ENCODE measurements at places on chromosomes 5 and 9.

DNA sequence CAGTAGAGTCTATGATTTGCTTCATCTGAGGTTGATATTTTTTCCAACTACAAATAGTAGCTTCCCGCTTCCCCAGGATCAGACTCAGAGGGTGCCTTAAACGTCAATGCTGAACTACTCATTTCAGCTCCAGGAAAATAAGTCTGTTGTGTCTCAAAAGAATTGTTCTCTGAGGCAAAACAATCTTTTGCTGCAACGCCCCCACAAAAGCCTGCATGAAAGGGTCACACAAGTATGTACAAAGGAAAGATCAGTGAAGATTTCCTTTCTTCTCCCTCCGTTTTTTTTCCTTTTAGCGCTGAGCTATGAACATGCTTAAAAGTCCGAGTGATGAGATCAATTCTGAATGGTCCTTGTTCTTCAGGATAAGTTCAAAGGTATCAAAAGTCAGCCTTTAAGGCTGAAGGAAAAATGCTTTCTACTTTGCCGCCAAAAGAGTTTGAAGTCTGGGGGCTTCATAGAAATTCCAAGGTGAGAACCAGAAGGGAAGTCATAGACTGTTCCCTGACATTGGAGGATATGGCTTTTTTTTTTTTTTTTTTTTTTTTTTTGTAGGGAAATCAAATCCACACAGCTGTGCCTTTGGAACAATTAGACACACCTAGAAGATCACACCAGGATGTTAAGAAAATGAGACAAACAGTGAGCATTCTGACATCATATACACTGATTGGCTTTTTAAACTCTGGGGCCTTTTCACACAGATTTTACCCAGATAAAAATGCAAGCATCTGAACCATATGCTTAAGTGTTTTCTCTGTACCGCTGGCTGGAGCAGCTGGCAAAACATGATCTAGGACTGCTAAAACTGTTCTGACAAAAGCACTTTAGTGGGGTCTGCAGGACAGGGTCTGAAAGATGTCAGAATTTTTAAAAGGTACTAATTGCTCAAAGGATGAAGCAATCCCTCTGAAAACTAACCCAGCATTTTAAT is 329.3 kb downstream of the ENC1 start:
- DNase-seq, result no peak

DNA sequence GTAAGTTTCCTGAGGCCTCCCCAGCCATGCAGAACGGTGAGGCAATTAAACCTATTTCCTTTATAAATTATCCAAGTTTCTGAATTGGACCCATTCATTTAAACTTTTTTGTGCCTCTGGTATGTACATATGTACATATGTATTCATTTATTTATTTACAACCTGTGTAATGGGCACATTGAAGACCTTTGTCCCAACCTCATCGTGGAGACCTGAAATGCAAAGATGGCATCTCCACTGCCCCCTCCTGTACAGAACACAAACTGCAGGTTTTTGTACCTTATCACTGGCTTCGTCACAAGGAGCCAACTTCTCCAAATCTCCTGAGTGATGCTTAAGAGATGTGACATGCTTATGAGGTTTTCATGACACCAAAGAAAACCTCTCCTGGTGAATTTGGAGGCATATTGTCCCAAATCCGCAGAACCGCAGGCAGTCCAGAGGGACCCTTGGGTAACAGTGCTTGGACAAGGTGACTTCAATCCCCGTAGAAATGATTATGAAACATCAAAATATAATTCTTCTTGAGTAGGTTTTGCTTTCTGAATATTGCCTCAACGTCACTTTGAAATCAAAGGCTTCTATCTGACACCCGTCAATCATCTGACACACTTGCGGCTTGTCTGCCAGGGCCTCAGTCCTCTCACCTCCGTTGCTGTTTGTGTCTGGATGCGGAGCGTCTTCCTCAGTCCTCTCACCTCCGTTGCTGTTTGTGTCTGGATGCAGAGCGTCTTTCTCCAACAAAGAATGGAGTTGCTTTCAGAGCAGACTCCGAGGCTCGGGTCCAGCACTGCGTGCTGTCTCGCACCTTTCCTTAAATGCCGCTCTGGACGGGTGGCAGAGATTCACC is 135.0 kb upstream of the IRX4 start:
- no peak for DNase-seq

- no peak for DNase-seq
Observed at GRCh38 chr9:14316602-14317300, 2.8 kb upstream of the NFIB start.

DNA sequence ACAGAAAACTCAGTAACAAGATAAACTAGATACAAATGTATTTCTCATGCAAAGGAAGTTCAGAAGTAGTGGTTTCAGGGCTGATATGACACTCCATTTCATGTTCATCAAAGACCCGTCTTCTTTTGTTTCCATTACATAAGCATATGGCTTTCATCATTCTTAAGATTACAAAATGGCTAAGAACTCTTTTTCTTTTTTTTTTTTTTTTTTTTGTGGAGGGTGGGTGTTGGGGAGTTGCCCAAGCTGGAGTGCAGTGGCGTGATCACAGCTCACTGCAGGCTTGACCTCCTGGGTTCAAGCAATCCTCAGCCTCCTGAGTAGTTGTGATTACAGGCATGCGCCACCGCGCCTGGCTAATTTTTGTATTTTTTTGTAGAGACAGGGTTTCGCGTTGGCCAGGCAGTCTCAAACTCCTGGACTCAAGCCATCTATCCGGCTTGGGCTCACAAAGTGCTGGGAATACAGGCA is 22.0 kb upstream of the PTBP3 start:
- no peak for DNase-seq

GRCh38 chr9:87233899-87234455 is 263.7 kb upstream of the DAPK1 start:
- no peak for DNase-seq

GRCh38 chr9:79166005-79166404 is 405.8 kb upstream of the TLE4 start:
- DNase-seq, result peak; percentile 29

DNA sequence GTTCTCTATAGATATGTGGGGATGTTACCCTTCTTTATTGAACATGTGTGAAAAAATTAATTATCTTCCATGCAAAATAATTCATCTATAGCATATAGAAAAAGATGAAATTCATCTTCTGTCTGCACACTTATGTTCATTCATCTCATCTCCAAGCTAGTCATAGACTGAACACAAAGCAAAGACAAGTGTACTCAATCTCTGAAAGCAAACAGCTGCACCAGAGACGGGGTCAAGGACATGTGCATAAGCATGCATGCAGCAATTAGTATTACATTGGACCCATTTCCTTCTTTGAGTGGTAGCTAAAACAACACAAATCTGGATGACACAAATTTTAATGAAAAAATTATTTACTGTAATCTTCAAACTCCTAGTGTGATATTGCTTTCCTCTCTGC is 547.0 kb upstream of the COX7C start:
- no peak for DNase-seq

GRCh38 chr5:104977529-104977928 is 1414.9 kb upstream of the NUDT12 start:
- peak; percentile 21 for DNase-seq

DNA sequence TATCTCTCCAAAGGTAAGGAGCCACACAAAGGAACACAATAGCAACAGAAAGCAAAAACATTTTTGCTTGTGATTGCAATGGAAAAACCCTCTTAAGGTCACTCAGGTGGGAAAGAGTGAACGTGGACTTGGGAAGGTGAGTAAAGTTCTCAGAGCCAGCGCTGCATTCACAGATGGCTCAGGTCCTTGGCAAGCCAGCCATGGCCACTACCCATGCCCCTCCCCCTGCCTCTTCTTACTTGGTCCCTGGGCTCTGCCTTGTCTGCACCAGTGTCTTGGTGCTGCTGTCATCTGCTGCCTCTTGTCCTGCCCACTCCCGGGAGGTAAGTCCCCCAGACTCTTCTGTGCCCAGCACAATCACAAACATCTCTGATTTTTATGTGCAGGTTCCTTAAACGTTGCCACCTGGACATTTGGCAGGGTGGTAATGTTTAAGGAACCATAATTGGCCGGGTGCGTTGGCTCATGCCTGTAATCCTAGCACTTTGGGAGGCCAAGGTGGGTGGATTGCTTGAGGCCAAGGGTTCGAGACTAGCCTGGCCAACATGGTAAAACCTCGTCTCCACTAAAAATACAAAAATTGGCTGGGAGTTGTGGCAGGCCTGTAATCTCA is 74.6 kb downstream of the FEM1C start:
- no peak for DNase-seq

- DNase-seq, result no peak
Observed at GRCh38 chr9:10050016-10050415, 562.8 kb downstream of the PTPRD start.

GRCh38 chr9:131323629-131324028 is 34.1 kb downstream of the PLPP7 start:
- DNase-seq, result no peak

GRCh38 chr5:72871366-72872024 is 55.0 kb downstream of the TNPO1 start:
- no peak for DNase-seq

GRCh38 chr9:108813951-108814601 is 41.7 kb downstream of the ACTL7B start:
- no peak for DNase-seq

GRCh38 chr5:14397717-14398116 is 183.9 kb upstream of the OTULINL start:
- DNase-seq, result no peak

DNA sequence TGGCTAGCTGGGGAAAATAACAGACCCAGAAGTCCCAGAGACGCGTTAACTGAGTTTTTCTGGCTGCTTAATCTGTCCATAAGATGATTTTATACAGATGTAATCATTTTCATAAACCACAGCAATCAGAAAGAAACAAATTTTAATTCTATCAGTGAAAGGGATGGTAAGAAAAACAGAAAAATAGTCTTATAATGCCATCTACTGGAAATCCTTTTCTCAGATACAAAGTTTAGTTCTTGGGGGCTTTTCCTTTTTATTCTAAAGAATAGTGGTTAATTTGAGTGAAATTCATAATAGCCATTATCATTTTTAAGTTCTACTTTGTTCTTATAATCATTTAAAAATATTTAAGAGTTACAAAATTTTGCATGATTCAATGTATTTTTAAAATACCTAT is 44.4 kb downstream of the DROSHA start:
- no peak for DNase-seq

- no peak for DNase-seq
Observed at GRCh38 chr9:68852941-68853340, 147.9 kb downstream of the PIP5K1B start.

DNA sequence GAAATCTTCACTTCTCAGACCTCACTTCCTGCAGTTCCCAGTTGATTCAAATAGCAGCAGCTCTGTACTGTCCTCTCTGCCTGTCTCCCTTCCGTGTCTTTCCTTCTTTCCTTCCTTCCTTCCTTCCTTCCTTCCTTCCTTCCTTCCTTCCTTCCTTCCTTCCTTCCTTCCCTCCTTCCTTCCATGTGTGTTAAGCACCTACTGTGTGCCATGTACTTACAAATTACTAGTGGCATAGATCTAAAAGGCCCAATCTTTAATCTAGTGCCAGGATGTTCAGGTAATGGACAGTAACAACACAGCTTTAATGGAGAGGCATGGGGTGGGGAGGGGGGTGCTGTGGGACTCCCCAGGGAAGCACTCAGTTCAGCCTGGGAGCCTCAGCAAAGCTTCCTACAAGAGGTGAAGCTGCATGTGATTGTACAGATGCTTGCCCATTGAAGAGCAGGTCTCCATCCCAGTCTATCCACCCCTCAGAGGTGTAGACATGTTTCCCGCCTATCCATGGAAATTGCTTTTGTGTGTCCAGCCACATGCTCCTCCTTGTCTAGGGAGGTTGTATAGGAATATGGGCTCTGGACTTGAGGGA is 106.0 kb downstream of the RGS3 start:
- no peak for DNase-seq

- DNase-seq, result no peak
Observed at GRCh38 chr5:39905356-39905755, 480.6 kb upstream of the DAB2 start.

- DNase-seq, result no peak
Observed at GRCh38 chr5:143582869-143583268, 179.4 kb upstream of the NR3C1 start.

- DNase-seq, result no peak
Observed at GRCh38 chr5:153985498-153985897, 53.2 kb downstream of the FAM114A2 start.

DNA sequence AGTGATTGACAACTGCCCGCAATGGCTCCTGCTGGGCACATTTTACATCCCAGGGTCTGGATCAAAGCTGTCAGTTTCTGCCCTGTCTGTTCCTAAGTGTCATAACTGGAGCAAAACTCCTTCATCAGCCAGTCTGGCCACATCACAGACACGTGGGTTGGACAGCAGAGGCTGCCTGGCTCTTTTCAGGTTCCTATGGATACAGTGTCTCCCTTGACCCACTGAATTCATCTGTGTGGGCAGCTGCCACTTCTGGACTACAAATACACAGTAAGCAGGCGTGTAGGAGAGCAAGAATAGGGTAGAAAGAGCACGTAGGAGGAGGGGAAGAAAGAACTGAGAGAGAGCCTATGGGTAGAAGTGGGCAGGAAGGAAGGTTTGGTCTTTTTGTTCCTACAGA is 238.0 kb downstream of the ENC1 start:
- DNase-seq, result no peak

GRCh38 chr9:89597711-89598362 is 7.0 kb upstream of the GADD45G start:
- peak; percentile 44 for DNase-seq

DNA sequence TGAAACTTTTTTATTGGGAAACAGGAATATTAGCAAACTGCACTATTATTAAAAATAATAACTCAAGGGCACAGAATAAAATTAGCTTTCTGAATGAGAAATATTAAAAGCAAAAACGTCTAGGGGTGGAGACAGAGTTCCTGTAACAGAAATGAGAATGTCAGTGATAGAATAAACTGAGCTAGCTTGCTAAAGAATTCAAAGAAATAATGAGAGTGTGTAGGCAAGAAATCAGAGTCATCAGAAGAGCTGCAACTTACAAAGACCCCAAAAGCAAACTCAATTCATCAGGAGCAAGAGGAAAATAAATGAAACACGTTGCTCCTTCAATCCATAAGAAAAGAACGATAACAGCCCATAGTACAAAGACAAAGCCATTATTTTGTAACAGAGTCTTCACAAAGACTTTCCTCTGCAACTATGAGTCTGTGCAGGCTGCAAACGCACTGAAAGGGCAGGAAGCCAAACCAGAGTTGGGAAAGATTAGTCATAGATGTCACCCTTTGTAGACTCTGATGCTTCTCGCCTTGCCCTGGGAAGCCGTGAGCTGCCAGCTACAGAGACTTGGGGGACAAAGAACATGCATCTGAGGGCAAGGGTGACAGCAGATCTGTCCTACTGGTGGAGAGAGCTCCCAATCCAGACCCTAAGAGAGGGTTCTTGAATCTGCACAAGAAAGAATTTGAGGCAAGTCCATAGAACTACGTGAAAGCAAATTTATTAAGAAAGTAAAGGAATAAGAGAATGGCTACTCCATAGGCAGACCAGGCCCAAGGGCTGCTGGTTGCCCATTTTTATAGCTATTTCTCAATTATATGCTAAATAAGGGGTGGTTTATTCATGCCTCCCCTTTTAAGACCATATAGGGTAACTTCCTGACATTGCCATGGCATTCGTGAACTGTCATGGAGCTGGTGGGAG is 40.8 kb downstream of the SHC3 start:
- no peak for DNase-seq

GRCh38 chr9:21660976-21661375 is 141.5 kb upstream of the MTAP start:
- DNase-seq, result no peak

Data from HuH-7 (cell line).